ENCODE measurements at places on chromosomes 13 and 19.

- DNase-seq = no peak
Measured at GRCh38 chr19:48867123-48867745, 1.2 kb downstream of the PLEKHA4 start.

DNA sequence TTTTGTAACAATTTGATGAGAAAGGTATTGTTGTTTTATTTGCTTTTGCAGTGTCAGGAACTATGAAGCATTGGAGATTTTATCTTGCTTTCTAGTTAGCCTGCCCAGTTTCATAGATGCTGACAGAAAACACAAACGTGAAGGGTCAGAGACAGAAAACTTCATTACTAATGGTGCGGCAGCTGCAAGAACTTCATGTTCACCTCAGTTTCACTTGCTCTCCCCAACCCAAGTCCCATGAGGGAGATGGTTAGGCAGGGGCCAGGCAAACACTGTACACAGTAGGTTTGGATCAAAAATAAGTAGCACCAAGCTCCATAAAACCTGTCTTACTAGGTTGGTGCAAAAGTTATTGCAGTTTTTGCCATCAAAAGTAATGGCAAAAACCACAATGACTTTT lies 550.2 kb upstream of the MIR17HG start:
- DNase-seq = no peak

DNA sequence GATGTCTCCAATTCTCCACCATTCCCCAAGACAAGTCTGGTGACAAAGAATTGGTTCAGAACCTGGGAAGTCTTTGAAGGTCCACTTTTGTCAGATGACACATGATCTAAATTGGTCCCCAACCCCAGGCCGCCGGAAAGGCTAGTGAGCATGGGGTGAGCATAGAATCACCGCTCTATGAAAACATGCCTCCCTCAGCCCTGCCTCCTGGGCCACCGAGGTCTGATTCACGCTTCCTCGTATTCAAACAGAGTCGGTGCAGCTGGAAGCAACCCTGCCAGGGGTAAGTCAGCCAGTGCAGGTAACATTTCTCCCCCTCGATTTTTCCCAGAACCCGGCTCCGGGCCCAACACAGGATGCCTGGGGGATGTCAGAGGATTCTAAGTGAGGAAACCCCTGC lies 33.9 kb upstream of the KLF2 start:
- no peak for DNase-seq

- peak; percentile 19 for DNase-seq
Measured at GRCh38 chr13:113029487-113030258, 60.7 kb downstream of the MCF2L start.

GRCh38 chr19:51272183-51272810 lies 21.4 kb downstream of the SIGLECL1 start:
- DNase-seq = peak; percentile 11

- DNase-seq = no peak
Measured at GRCh38 chr19:33634361-33635091, 12.8 kb downstream of the CHST8 start.

DNA sequence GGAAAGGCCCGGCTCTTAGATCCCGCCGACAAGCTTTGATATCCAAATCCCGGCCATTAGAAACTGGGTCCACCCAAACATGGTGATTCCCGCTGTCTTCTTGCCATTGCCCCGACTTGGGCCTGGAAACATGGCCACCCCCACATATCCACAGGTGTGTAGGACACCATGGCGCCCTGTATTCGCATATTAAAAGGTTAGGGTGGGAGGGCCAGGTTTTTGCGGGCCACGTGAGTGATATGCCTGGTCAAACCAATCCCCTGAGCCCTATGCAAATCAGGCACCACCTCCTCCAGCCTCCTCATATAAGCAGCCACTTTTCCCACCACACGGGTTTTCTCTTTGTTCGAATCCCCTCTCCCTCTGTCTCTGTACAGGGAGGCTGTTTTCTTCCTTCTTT lies 766.4 kb downstream of the UQCRFS1 start:
- DNase-seq = no peak

GRCh38 chr13:41928323-41928722 lies 32.6 kb downstream of the VWA8 start:
- DNase-seq = no peak

- no peak for DNase-seq
Measured at GRCh38 chr19:45419396-45419795, 4.3 kb downstream of the ERCC1 start.

GRCh38 chr19:11699931-11700794 lies 38.6 kb downstream of the ZNF823 start:
- DNase-seq = no peak

GRCh38 chr19:40380199-40381037 lies 9.6 kb downstream of the HIPK4 start:
- DNase-seq = no peak

DNA sequence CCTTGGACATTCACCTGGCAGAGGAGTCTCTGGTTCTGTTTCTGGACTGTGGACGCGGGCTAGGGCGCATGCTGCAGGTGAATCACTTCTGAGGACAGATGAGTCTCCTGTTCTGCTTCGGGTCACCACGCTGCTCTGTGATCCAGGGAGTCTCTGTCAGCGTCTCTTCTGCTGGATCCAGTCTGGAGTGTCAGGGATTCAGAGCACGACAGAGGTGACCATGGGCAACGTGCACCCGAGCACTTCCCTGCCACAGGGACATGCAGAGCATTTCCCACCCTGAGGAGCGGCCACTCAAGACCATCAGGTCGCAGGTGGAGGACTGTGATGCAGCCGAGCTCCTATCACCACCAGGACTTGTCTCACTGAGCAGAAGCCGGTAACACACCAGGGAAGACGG lies 24.4 kb upstream of the LILRA2 start:
- no peak for DNase-seq

DNA sequence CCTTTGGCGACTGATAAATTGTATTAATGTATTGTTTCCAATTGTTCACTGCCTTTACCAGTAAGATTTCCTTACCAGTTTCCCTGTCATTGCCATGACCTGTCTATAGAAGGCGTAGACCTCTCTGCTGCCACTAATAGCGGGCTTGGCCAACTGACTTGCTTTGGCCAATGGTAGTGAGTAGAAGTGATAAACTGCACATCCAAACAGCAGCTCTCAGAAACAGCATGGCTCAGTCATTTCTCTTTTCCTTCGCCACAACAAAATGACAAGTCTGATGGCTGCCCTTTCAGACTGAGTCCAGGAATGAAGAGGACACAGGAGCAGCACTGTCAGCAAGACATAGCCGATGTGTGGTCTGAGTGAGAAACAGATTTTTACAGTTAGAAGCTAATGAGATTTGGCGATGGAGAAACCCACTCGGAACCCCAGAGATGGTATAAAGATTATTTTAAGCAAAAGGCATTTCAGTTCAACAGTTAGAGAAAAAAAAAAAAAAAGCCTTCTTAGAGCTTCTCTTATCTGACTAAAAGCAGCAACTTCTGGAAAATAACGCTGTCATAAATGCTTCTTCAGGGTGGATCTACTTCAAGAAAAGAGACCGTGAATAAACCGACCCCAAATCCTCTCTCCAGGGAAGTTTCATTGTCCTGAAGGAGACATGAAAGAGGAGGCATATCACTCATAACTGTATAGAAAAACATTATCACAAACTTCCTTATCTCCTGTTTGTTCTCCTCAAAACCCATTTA lies 42.0 kb upstream of the TM9SF2 start:
- DNase-seq = no peak

Measured in stimulated activated CD8-positive, alpha-beta memory T cell treated with anti-CD3 and anti-CD28 coated beads, Interleukin-4, amount 100 ng/mL, for 24 hours (primary cell).